Activated CD8-positive, alpha-beta T cell treated with anti-CD3 and anti-CD28 coated beads for 36 hours (primary cell): ENCODE measurements at places on chromosomes 6 and 20.

DNA sequence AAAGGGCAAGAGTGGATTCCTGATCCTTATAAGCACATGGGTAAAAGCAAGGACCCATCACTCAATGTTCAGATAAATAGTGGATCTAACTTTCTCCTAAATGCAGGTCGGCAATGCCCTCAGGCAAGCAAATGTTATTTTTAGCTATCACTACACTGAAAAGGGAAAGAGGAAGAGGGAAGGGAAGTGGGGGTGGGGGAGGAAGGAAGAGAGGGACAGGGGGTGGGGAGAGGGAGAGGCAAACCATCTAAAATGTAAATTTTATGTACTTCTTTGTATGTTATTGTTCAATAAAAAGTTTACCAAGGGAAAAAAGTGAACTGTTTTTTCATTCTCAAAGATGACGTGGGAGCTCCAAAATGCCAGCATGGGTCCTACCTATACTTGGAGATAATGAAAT is 44.2 kb downstream of the CHD6 start:
- DNase-seq = no peak

- DNase-seq = no peak
Measured at GRCh38 chr6:10205892-10206291, 209.0 kb downstream of the TFAP2A start.

GRCh38 chr20:48717680-48718223 is 110.0 kb downstream of the PREX1 start:
- DNase-seq = no peak

DNA sequence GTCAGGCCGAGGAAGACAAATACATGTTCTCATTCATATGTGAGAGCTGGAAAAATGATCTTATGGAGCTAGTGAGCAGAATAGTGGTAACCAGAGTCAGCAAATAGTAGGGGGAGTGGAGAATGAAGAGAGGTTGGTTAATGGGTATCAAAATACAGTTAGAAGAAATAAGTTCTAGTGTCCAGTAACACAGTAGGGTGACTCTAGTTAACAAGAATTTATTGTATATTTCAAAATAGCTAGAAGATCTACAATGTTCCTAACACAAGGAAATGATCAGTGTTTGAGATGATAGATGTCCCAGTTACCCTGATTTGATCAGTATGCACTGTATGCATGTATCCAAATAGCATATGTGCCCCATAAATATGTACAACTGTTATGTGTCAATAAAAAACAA is 128.4 kb downstream of the BCKDHB start:
- no peak for DNase-seq

DNA sequence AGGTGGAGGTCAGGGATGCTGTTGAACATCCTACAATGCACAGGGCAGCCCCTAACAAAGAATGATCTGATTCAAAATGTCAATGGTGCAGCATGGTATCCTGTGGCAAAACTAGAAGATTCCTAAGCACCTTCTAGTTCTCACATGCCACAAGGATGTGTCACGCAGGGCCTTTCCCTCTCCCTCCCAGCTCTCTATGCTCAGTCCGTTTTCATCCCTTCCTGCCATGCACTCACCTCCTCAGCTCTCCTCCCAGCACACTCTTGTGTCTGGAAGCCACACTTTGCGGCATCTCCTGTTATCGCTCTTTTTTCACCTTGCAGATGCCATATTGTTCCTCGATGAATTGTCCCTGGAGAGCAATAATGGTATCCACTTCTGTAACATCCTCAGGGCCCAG is 263.4 kb downstream of the CDC5L start:
- no peak for DNase-seq

DNA sequence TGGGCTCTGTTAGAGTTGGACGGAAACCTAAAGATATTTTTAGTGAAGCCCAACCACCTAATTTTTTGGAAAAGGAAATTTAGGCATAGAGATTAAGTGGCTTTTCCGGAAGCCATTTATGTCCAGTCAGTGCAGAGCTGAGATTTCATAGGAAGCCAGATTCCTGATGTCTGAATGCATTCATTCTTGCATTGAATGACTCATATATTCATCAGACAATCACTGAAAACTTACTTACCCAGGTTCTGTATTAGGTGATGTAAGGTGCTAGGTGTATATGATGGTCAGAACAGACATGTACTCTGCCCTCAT is 4.1 kb downstream of the SH3BGRL2 start:
- DNase-seq = no peak

- DNase-seq = no peak
Measured at GRCh38 chr6:41559655-41560427, 13.7 kb downstream of the FOXP4 start.

GRCh38 chr20:20020908-20021307 is 3.7 kb downstream of the NAA20 start:
- peak; percentile 21 for DNase-seq

DNA sequence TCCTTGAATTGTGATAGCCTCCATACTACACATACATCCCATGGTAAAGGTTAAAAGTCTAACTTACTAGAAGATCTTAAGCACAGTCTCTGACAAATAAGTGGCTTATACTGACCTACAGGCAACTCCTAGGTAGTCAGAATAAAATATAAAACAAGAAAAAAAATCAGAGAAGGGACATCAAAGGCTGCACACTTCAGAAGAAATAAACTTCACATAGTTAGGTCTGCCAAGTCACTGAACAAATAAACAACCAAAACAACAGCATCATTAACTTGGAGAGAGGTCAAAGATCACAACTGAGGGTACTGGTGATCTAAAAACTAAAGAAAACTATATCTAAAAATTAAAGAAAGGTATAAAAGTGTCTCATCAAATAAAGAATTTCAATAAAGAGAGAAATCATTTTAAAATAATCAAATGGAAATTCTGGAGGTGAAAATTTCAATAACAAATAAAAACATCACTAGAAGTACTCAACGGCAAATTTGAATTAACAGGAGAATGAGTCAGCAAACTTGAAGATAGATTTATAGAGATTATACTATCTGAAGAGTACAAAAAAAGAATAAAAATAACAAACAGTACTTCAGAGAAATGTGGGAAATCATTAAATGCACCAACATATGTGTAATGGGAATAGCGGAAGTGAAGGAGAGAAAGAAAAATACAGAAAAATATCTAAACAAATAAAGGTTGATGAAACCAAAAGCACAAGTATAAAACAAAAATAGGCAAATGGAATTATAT is 88.0 kb upstream of the UST start:
- DNase-seq = no peak

- no peak for DNase-seq
Measured at GRCh38 chr6:121143476-121143875, 190.8 kb downstream of the TBC1D32 start.

DNA sequence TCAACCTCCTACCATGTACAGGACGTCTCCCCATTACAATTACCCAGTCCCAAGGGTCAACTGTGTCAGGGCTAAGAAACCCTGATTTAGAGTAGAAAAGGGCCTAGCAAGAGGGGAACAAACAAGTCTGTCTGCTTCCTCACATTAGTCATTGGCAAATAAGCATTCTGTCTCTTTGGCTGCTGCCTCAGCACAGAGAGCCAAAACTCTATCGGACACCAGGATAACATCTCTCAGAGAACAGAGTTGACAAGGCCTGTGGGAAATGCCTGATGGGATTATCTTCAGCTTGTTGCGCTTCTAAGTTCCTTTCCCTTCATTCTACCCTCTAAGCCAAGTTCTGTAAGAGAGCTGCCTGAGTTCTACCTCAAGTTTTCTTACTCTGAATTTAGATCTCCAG is 19.0 kb upstream of the VSX1 start:
- DNase-seq = no peak

- no peak for DNase-seq
Measured at GRCh38 chr6:135418040-135418760, 79.3 kb downstream of the AHI1 start.

GRCh38 chr20:33727806-33728205 is 4.0 kb upstream of the ZNF341 start:
- DNase-seq = no peak

GRCh38 chr6:49339096-49339495 is 124.0 kb downstream of the MMUT start:
- no peak for DNase-seq

DNA sequence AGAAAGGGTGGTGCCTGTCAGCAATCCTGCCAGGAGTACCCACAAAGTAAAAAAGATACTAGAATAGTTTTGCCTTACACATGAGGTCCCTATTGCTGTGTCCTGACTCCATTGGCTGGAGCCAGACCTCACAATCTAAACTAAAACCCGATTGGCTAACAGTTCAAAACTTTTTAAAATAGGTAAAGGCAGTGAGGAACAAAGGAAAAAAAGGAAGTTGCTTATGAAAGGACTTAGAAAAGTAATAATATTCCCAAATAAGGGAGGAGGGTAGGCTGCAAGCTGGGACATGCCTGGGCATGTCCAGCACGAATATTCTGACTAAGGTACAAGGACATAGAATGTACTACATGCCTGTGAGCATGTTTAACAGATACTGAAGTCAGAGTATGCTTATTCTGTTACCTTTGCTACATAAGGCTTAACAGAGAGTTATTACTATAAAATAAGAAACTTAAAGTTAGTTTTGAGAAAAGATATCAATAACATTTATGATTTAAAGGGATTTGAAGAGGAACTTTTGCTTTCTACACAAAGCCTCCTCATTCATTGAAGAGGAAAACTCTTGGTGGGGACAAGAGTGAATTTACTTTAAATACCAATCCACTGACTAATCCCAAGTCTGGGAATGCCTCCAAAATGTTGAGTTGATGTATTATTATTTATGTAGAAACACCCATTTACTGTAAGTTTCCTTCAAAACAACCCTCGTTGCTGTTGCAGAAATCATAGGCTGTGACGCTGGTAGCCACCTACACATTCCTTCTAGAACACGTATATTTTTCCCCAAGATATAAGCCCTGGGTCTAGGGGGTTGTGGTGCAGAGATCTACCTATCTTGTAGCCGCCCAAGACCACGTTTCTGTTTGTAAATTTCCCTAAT is 8.2 kb upstream of the MTHFD1L start:
- DNase-seq = no peak

DNA sequence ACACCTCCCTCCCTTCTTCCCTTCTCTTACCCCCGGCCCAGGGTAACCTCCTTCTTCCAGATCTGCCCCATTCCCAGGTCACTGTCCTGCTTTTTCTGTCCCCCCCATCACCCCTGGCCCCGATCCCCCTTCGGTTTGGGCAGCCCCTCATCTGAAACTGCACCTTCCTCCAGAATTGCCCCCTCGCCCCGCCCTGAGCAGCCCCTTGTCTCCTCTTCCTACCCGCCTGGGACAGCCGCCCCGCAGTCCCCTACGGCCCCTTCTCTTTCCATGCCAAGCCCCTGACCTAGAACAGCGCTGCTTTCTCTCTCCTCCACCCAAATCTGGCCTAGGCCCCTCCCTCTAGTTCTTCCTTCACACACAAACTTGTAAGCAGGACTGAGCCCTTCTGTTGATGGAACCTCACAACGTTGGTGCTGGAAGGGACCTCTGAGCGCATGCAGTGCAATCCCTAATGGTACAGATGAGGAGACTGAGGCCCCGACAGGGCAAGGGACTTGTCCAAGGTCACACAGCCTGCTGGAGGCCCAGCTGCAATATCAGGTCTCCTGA is 630 bp downstream of the PPP2R5D start:
- DNase-seq = peak; percentile 29

- DNase-seq = no peak
Measured at GRCh38 chr6:51738614-51739013, 348.8 kb downstream of the PKHD1 start.

GRCh38 chr6:1665214-1665613 is 55.5 kb downstream of the FOXC1 start:
- no peak for DNase-seq

- peak; percentile 96 for DNase-seq
Measured at GRCh38 chr20:36745927-36746659, at the start of gene NDRG3. Gene NDRG3 (minus strand): TSS chr20:36746090. CDS start chr20:36721735, 24,355 bp downstream.

DNA sequence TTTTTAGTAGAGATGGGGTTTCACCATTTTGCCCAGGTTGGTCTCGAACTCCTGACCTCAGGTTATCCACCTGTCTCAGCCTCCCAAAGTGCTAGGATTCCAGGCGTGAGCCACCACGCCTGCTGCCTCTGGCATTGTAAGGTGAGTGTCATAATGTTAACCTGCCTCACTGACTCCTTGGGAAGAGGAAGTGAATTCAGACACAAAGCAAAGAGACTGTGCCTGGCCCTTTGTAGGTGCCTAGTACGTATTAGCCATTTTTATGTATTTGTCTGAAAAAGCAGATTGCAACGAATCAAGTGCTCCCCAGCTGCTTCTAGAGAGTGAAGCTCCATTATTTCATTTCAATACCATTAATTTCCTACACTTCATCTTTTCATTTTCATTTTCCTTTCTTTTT is 260.5 kb downstream of the SAMD5 start:
- no peak for DNase-seq

DNA sequence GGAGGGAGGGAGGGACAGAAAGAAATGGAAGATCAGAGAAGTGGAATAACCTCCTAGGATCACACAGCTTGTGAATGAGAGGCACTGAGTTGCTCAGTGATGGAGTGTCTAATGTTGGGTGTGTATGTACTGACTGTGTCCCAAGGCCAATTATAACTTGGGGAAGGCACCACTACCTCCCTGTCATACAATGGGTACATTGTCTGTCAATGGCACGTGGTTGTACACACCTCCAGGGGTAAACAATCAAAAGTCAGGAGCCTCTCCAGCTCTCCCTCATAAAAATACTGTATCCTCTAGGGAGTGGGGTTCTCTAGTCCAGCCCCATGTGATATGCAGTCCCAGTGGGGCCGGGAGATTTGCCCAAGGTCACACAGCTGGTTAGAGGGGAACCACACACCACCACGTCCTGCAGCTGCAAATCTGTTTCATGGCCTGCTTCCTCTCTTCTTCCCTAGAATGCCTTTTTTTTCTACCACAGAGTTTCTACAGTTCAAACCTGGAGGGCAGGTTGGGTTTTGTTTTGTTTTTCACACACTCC is 112.5 kb downstream of the SNX5 start:
- DNase-seq = peak; percentile 29

- peak; percentile 24 for DNase-seq
Measured at GRCh38 chr20:64261138-64261537, 5.6 kb downstream of the PCMTD2 start.

- no peak for DNase-seq
Measured at GRCh38 chr6:82506526-82506925, 142.9 kb downstream of the TPBG start.

DNA sequence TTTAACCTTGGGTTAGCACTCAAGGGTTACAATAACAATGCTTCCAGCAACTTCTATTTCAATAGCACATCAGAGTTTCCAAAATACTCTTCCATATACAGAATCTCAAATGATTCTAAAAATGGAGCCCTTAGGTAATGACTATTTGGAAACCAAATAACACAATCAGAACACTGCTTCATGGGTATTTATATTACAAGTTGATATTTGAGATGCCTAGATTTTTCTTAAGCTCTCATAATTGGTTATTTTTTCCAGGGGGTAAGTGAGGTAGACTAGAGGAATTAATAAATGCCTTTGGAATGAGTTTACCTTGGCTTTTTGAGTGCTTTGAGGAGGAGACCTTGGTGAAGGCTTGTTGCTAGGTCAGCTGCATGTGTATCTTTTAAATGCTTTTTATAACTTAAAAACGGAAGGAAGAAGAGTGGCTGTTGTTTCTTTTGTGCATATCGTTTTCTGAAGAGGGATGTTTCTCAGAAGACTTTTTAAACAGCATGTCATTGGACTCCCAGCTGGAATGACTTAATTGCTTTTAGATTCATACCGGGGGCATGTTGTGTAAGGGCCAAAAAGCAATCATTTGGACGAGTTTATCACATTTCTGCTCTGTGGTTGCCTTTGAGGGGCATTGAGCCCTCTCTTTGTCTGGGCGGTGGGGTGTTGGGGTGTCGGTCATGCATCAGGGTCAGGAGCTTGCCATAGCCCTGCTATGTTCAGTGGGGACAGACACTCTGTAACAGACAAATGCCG is 186.0 kb downstream of the DTNBP1 start:
- no peak for DNase-seq
